Stimulated activated CD4-positive, alpha-beta T cell treated with anti-CD3 and anti-CD28 coated beads, Interleukin-1b, Interleukin-23, amount 100 ng/mL, for 1 hour (primary cell): ENCODE measurements at places on chromosomes 3 and 15.

- no peak for DNase-seq
Measured at GRCh38 chr15:56943403-56943802, 25.0 kb downstream of the TCF12 start.

DNA sequence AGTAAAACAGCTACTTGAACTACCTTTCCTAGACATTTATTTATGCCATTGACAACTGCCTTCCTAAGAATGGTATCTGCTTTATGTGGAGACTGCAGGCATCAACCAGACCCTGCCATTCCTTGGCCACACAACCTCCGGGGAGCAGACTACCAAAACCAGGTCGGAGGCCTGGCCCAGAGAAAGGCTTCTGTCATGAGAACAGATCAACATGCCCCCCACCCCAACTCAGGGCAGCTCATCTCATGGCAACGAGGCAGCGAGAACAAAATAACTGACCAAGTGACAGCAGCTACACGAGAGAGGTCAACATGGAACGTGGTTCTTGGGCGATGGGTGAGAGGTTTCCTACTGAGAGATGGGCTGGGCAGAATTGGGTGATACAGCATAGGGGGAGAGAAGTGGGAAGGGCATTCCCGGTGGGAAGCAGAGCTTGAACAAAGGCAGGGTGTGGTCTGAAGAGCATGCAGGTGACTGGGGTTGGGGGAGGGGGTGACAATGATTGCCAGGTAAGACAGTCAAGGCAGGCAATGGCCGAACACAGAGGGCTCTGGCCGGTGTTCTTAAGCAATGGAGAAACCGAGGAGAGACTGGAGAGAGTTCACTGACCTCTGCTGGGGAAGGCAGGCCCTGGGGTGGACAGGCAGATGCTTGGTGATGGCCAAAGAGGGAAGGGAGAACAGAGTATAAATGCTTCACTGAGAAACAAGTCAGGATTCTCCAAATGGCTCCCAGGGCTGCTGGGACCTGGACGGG lies 33.9 kb downstream of the CCDC12 start:
- DNase-seq: no peak

- DNase-seq: no peak
Measured at GRCh38 chr3:31213869-31214486, 318.7 kb upstream of the STT3B start.

GRCh38 chr3:101381809-101382208 lies 61.4 kb upstream of the IMPG2 start:
- DNase-seq: no peak

DNA sequence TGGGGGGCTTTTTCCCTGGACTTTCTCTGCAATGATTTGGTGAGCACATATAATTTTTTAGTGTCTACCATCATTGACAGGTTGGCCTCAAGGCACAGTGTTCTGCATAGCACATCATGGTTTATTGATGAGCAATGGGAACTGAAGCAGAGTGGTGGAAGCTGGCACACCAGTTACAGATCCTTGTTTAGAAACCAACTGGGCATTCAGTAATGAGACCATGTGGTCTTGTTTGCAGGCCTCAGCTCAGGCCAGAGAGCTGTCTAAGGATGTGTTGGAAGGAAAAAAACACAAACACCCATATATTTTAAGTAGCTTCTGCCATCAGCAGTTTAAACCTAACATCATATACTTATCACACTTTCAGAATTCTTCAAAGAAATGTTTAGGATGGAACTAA lies 610.6 kb downstream of the ROBO1 start:
- no peak for DNase-seq

GRCh38 chr3:127289706-127290575 lies 2.1 kb upstream of the PRR20G start:
- no peak for DNase-seq

DNA sequence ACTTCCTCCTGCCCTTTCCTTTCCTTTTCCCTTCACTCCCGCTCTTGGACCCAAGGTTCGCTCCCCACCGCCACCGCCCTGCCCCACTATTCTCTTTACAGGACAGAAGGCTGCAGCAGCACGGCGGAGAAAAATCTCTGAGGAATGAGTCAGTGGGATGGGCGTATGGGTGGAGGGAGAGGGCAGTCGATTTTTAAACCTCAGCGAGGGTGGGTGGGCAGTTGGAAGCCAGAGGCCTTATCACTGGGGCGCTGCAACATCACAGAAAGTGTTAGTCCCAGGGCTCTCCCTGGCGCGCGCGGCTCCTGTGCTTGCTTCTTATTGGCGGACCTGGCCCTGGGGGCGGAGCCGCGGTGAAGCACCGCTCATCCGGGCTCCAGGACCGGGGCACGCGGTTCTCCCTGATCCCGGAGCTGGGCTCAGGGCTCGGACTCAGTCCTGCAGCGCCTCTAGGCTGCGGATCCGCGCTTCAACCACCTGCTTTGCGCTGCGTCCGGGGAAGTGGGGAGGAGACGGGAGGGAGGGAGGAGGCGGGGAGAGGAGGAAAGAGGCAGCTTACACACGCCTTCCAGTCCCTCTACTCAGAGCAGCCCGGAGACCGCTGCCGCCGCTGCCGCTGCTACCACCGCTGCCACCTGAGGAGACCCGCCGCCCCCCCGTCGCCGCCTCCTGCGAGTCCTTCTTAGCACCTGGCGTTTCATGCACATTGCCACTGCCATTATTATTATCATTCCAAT lies at the start of gene ALCAM:
Gene ALCAM, plus strand, starts transcription at position 584 of the 737 bp plus-strand sequence.
- peak; percentile 58 for DNase-seq

DNA sequence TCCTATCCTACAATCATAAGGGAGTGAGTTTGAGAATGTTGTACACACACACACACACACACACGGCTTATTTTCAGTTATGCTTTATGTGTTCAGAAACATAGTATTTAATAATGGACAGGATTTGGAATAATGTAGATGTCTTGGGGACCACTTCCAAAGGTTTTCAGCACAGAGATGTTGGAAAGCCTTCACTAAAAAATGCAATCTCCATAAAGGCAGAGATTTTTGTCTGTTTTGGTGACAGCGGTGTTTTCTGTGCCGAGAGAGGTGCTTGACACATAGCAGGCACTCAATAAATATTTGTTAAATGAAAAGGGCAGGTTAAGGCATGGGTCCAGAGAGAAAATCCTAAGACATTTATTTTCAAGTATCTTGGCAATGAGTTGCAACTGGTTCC lies 428.2 kb upstream of the RGMA start:
- DNase-seq: no peak
